NCI-H1105 treated with DMSO at 0.1 percent for 48 hours (cell line): ENCODE measurements at places on chromosomes 7 and 10.

GRCh38 chr7:45391618-45392451 is 182.3 kb upstream of the ADCY1 start:
- no peak for DNase-seq

- DNase-seq, result no peak
Observed at GRCh38 chr10:71435571-71436267, 39.0 kb downstream of the CDH23 start.

DNA sequence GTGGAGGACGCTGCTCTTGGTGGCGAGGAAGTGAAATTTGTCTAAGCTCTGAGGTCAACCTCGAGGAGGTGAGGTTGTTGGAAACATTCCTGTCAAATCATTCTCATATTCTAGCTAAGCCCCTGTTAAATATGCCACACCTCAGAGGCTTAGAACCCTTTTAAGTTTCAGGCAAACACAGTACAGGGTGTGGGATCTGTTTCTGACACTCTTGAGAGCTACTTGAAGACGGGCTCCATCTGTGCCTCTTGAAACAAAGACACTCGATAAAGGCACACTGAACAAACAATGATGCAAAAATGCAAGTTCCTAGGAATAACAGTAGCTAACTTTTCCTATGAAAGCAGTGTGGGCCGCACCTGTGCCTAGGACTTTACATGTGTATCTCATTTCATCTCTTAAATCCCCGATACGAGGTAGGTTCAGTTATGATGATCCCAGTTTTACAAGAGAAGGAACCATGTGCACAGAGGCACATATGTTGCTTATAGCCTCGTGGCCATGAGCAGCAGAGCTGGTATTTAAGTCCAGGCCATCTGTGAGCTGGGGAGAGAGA is 299.2 kb downstream of the CCDC3 start:
- DNase-seq, result no peak

- no peak for DNase-seq
Observed at GRCh38 chr10:21888959-21889358, 114.6 kb downstream of the DNAJC1 start.

GRCh38 chr10:88076027-88076880 is 212.8 kb downstream of the PTEN start:
- no peak for DNase-seq

DNA sequence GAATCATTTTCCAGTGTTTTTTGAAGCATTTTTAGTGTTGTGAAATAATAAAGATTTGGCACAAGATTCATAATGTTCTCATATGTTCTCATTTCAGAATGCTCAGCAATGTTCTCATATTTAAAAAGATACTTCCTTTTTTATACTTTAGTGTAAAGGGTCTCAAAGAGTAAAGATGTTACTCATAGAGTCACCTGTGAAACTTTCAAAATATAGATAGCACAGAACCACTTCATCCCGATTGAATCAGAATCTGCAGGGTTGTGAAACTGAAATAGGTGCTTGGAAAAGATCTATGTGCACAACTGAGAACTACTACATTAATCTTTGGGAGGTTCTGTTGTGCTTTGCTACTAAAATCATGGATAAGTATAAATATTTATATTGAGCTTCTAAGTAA is 144.7 kb downstream of the MDFIC start:
- DNase-seq, result no peak

- no peak for DNase-seq
Observed at GRCh38 chr7:260441-261281, 29.3 kb upstream of the FOXL3 start.

GRCh38 chr7:17319164-17320101 is 21.0 kb downstream of the AHR start:
- no peak for DNase-seq

GRCh38 chr7:1359681-1360485 is 99.4 kb downstream of the MICALL2 start:
- no peak for DNase-seq
